ENCODE measurements at places on chromosomes 2 and 18.

- no peak for DNase-seq
These were observed 54.6 kb downstream of the INHBB start for GRCh38 chr2:120400551-120400950.

- no peak for DNase-seq
These were observed 53.3 kb downstream of the CCDC148 start for GRCh38 chr2:158403237-158403636.

DNA sequence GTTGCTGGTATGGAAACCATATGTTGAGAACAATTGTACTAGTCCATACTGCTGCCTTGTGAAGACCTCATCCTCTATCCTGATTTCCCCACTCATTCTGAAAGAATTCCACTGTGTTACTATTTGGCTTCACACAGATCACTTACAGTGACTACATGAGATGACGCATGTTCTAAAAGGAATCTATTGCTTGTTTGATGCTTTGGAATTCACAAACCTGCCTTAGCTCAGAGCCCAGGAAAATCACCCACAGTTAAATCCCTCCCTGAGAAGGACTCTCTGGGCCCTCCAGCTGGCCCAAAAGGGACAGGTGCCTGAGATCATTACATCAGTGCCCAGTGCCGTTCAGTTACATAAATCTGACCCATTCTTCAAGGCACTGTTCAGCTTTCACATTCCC, 45.3 kb downstream of the KLHL29 start:
- DNase-seq = no peak

GRCh38 chr2:147642765-147643164, 202.1 kb upstream of the ACVR2A start:
- DNase-seq = no peak

DNA sequence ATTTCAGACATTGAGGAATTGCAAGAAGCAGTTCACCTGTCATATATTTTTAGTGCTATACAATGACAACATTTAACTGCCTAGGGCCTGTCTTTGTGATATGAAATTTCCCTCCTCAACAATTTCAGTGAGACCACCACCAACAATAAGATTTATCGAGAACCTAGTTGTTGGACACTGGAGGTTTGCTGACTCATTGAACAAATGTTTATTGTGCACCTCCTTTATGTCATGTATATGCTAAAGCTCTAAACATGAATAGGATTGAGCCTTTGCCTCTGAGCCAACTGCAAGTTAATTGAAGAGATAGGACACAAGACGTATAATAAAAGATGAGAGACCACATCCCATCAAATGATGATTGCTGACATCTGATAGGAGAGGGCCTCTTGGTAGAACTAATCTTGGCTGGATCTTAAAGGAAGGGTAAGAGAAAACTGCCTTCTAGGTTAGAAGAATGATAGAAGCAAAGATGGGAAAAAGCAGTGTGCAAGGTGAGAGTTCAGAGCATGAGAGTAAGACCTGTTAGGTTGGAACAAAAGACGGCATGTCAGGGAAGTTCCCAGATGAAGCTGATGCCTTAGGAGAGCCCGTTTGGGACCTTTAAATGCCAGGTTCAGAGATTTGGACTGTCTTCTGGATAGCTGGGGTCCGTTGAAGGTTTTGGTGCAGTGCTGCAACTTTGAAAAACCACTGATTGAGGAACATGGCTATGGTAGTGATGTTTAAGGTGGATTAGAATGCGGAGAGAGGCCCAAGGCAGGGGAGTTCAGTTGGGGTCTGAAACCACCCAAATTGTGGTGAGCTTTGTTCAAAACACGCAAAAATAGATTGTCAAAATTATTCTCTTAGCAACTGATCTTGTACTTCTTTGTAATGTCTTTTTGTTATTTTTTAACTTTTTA, 133.0 kb upstream of the EML6 start:
- no peak for DNase-seq

- no peak for DNase-seq
These were observed 8.2 kb downstream of the DLX2 start for GRCh38 chr2:172094294-172095145.

DNA sequence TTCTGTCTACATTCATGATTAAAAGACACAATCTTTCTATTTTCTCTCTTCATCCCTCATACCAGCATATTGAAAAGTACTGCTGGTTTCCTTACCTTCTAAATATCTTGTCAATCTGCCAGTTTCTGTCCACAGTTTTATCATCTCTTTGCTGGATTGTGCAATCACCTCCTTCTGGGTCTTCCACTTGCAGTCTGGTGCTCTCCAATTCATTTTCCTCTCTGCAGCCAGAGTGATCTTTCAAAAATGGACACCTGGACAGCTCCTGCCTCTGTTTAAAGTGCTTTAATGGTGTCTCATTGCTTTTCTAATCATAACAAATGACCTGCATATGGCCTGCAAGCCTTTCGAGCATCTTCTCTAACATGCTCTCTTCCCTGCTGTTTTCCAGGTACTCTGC, 94.0 kb downstream of the C1QL2 start:
- no peak for DNase-seq

DNA sequence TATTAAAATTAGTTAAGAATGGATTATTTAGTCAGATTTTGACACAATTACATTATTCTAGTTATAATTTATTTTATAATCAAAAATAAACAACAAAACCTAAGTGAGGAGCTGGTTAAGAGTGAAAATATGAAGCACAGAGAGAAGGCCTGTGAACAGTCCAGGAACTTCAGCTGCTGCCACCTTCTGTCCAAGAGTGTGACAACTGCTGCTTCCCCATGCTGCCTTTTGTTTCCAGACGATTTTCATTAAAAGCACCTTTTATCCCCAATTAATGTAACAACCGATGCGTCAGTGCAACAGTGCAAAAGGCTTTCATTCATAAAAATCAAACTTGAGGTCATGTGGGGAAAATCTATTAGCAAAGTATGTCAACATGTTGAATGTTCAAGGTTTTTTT, 363.6 kb downstream of the CTNNA2 start:
- DNase-seq = no peak

DNA sequence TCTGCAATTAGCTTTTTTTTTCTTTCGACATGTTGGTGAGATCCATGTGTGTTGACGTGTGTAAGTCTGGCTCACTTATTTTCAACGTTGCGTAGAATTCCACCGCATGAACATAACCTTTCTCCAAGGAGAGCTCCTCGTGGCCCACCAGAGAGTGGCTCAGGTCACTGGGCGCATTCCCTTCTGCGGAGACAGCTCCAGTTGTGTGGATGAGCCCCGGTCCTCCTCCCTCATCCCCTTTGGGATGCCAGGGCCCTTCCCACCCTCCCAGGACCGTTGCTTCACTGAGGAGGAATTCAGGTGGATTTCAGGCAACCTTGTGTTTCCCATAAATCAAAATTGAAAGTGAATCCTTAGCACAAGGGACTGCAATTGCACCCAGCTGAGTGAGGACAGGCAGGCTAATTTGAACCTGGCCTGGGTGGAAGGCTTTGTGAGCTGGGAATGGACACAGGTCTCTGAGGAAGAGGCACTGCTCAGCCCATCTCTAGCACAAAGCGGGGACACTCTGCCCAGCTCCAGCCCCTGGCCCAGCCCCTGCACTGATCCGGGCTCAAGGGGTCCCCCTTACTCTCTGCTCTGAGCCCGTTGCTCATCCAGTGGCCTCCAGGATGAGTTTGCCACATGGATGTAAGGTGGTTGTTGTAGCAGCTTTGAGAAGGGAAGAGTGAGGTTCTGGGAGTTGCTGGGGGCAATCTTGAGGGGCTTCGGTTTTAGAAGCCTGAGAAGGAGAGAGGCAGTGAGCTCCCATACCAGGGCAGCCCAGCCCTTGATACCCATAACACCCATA, 57.8 kb upstream of the HAAO start:
- DNase-seq = no peak

GRCh38 chr18:47427923-47428637, 176.6 kb upstream of the SKOR2 start:
- no peak for DNase-seq

GRCh38 chr2:134359367-134360081, 105.7 kb downstream of the MGAT5 start:
- no peak for DNase-seq

- no peak for DNase-seq
These were observed 75.3 kb upstream of the SIX3 start for GRCh38 chr2:44866152-44866551.

- DNase-seq = no peak
These were observed 61.5 kb downstream of the TNS1 start for GRCh38 chr2:217941339-217941738.

DNA sequence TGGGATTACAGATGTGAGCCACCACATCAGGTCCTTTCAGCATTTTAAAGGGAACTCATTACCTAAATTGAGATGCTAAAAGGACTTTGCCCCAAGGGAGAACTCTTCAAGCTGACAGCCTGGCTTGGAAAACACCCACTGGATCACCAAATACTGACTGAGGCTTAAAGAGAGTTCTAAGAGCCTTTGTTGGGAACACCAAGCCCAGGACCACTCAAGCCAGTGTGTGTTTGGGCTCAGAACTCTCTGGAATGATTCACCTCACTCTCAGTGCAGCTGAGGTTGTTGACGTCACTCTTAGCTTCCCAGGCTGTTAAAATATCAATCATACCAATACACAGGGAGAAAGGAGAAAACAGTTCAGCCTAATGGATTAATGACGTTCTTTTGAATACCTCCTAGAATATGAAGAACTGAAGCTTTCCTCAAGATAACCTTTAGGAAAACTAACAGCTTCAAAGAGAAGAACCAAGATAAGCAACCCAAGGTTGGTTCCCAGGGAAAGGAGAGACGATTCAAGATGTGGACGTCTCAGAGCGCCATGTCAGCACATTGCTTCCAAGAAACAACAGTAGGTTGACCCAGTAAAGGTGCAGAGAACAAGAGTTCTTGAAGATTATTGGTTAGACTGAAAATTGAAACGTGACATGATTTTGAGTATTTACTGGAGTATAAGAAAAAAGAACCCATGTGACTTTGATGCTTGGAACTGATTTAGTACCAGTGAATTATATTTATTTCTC, 48.0 kb upstream of the MGAT4A start:
- DNase-seq = no peak

- no peak for DNase-seq
These were observed 105.0 kb upstream of the STK17B start for GRCh38 chr2:196276421-196276820.

- DNase-seq = no peak
These were observed 8.2 kb downstream of the CDH2 start for GRCh38 chr18:28168725-28169124.

DNA sequence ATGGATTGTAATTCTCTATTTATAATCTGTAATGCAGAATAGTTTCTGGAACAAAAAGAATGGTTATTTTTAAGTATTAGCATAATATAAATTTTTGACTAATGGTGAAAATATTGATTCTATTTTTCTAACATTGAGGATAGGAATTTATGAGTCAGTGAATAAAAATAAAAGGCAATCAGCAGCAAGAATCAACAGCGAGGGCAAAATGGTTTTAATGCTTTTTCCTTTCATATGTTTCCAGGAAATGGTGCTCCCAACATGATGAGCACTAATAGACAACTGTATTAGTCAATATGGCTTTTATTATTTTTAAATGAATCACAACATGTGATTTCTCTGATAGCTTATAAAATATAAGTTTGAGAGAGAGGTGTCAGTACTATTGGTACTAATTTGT, 90.7 kb upstream of the TFPI start:
- no peak for DNase-seq

DNA sequence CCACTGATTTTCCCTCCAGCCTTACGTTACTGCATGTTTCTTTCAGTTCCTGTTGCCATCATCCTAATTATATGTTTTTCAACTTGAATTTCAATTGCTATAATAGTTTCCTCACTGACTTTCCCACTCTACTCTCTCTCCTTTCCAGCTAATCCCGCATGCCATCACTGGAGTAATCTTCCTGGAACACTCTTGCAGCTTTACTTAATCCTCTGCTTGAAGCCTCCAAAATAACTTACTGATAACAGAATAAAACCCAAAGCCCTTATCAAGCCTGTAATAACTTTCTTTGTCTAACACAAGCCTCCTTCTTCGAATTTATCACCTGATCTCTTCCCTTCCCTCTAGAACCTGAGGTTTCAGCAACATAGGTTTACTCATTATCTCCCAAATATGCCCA, 237.3 kb downstream of the LTBP1 start:
- no peak for DNase-seq

- no peak for DNase-seq
These were observed 1.9 kb downstream of the ORMDL1 start for GRCh38 chr2:189782221-189782671.

GRCh38 chr2:174263997-174264396, 15.7 kb upstream of the OLA1 start:
- DNase-seq = no peak

- no peak for DNase-seq
These were observed 81.0 kb downstream of the PRKCE start for GRCh38 chr2:45732436-45732835.

DNA sequence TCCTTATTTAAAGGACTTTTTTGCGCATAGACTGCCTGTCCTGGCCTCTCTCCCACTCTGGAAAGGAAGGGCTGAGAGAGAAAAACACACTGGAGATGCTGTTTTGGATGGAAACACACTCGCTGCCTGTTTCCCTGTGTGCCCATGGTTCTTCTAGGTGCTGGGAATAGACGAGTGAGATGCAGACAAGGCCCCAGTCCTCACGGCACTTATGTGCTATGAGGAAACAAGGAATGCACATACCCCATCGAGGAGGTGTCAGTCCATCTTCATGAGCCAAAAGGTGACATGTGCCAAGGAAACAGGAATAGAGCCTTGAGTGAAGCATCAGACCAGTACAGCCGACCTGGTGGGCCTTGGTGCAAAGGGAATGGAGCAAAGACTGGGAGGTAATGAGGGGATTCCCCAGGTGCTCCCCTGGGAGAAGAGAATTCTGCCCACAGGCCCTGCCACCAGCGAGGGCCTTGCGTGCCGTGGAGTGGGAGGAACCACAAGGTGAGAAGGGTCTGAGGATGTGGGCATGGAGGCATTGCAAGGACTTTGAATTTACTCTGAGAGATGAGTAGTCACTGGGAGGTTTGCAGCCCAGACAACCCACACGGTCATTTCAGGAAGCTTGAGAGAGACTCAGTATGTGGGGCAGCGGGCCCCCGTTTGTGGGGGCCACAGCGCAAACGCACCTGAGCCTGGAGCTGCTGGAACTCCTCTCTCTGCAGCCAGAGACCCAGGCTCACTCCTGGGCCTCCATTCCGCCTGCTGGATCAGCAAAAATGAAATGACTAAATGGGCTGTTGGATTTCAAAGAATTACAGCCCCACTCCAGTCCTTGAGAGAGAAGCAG, 197.5 kb upstream of the COPS8 start:
- no peak for DNase-seq

DNA sequence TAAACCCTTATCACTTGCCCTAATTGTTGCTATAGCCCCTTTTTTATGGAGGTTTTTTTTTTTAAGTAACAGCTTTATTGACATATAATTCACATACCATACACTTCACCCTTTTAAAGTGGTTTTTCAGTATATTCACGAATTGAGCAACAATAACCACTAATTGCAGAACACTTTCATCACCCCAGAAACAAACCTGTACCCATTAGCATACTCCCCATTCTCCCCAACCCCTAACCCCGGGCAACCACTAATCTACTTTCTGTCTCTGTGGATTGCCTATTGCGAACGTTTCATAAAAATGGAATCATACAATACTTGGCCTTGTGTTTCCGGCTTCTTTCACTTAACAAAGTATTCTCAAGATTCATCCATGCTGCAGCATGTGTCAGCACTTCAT, 213.6 kb downstream of the ATAD2B start:
- no peak for DNase-seq

- DNase-seq = no peak
These were observed 1.3 kb downstream of the YWHAQ start for GRCh38 chr2:9629222-9630116.

GRCh38 chr2:120269816-120270215, 17.2 kb downstream of the RALB start:
- no peak for DNase-seq

- no peak for DNase-seq
These were observed 39.0 kb upstream of the PPP4R1 start for GRCh38 chr18:9653390-9653789.
